ENCODE measurements at places on chromosomes 11 and 22. TPM values are rescaled to one million over a fixed set of nuclear protein-coding genes. Genes with fewer than 3 reads are reported as not detected.

Gene APOL5
- not detected for total RNA-seq

Gene OR51E2
- not detected for total RNA-seq

Gene OR8D4
- not detected for total RNA-seq

Gene TTC36
- total RNA-seq = 7.2 TPM

Gene PSMD13
- 68.9 TPM for total RNA-seq

Gene MISFA
- 1.3 TPM for total RNA-seq

Gene WBP2NL
- 14.4 TPM for total RNA-seq

Gene CELF1
- total RNA-seq = 498 TPM

Gene PKP3
- not detected for total RNA-seq

Gene KCNQ1
- not detected for total RNA-seq

Gene AAMDC
- 12.8 TPM for total RNA-seq

Gene INCENP
- total RNA-seq = 31.9 TPM

Gene SLN
- total RNA-seq = 9.7 TPM

Gene LMO2
- total RNA-seq = 12.2 TPM

Gene SLC37A2
- 1.9 TPM for total RNA-seq

Gene SMC1B
- total RNA-seq = not detected

Gene MS4A4A
- total RNA-seq = not detected

Gene MTA2
- 139 TPM for total RNA-seq

Gene LAYN
- 3.1 TPM for total RNA-seq

Gene FAM180B
- total RNA-seq = not detected

Gene KIRREL3
- total RNA-seq = 41.9 TPM

Gene PAAF1
- total RNA-seq = 19.1 TPM

Gene NRXN2
- total RNA-seq = 315 TPM

Gene GAL
- total RNA-seq = not detected

Gene TREH
- not detected for total RNA-seq
